ENCODE measurements at places on chromosomes 1 and 21.

DNA sequence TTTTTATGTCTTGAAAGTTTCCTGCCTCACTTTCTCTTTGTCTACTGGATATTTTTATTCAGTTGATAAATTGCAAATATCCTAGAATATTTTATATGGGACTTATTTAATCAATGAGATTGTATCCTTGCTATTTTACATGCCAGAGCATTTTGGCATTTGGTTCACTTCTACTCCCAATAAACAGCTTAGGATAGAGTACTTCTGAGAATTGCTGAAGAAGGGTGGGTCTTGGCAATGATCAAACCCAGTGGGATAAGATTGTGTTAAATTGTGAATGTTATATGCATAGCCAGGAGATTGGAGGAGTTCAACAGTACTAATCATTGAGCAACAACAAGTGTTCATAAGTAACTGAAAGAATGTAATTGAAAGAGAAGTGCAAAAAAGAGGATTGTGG is 60.1 kb downstream of the SDCCAG8 start:
- DNase-seq, result no peak

GRCh38 chr1:216604771-216605170 is 118.5 kb downstream of the ESRRG start:
- no peak for DNase-seq

DNA sequence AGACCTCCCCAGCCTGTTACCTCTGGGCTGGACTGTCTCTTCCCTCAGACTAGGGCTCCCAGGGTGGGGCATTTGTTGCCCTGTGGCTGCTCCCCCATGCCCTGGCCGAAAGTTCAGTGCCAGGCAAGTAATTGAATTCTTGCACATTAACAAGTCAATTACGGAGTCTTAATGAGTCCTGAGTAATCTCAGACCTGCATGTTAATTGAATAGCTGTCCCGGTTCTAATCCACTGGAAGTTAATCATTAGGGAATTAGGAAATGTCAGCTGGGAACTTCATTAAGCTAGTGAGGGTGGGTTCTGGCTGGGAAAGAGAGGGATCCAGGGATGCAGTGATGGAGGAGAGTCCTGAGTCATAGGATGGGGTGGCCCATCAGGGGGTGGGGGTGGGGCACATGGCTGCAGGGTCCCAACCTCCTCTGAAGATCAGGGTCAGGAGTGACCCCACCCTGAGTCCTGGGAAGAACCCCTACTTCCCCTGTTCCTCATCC is 47.1 kb upstream of the CSF3R start:
- no peak for DNase-seq

GRCh38 chr1:193462629-193463320 is 276.4 kb upstream of the B3GALT2 start:
- peak; percentile 36 for DNase-seq

GRCh38 chr1:5415606-5416005 is 576.6 kb downstream of the NPHP4 start:
- DNase-seq, result no peak

GRCh38 chr1:179938752-179939151 is 15.9 kb upstream of the CEP350 start:
- no peak for DNase-seq

Measured in CD4-positive, alpha-beta T cell treated with Interleukin-1 beta for 1 hour (primary cell).